ENCODE measurements at places on chromosomes 5 and 9. TPM values are rescaled to one million over a fixed set of nuclear protein-coding genes. Genes with fewer than 3 reads are reported as not detected.
A peak's percentile ranks its signal among the peaks of the same experiment; 100 is the strongest.

The SLC6A3 gene
- 0.22 TPM for total RNA-seq

The OLFML2A gene
- total RNA-seq = 0.18 TPM

The CDKN2B gene
- total RNA-seq = 2.4 TPM

DNA sequence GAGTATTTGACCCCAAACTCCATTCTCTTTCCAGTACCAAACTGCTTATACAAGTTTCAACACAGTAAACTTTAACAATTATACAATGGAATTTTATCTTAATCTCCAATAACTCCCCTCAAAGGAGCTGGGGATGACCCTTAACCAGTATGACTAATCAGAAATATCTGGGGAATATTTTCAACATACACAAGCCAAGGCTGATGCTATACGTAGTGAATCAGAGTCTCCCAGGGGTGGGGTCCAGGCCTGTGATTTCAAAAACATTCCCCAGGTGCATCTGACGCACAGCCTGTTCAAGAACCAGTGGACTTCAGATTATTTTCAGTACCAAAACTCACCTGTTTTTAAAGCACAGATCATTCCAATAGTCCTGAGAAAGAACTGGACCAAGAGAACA lies 11.8 kb upstream of the SEMA5A start:
- no peak overlapping the region for H3K4me3 ChIP-seq
- H3K4me1 ChIP-seq = no peaks in the 10 kb centered on the region
- H3K36me3 ChIP-seq = no peaks in the 10 kb centered on the region
- H3K27ac ChIP-seq = no peak overlapping the region
- DNase-seq = no peak

DNA sequence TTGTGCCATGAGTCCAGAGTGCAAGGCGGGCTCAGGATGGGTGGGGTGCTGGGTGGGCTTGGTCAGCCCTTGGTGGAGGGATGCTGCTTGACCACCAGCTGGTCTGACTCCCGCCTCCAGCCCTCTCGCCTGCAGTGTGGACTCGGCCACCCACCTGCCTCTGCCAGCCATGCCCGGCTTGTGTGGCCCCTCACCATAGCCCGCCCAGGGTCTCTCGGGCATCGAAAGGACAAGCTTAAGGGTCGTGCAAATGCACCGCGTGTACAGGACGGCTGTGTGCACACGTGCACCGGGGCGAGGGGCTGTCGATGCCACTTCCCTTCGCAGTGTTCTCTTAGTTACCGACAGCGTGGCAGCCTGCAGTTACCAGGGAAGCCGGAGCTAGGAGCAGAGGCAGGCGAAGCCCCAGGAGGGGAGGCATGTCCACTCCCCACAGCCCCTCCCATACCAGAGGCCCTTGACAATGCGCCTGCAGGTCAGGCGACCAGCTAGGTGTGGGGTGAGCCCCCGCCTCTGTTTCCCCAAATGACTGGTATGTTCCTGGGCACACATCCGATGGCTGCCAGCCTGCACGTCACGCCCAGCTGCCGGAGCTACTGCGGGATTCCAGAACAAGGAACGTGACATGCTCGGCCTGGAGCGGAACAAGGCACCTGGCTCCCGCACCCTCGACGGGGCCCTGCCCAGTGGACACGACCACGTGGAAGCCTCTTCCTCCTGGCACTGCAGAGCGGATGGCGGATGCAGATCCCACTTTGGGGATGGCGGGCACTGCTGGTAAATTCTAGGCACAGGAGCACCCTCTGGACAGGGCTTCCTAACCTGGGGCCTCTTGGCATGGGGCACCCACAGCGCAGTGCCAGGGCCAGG lies 7.8 kb downstream of the LCN9 start:
- no peaks in the 10 kb centered on the region for H3K36me3 ChIP-seq
- no peaks in the 10 kb centered on the region for H3K27me3 ChIP-seq
- no peak overlapping the region for H3K4me3 ChIP-seq

GRCh38 chr5:35924122-35924949 lies 14.1 kb downstream of the CAPSL start:
- peak overlapping the region; percentile 63 for H3K27ac ChIP-seq
- H3K36me3 ChIP-seq = no peaks in the 10 kb centered on the region

- H3K27me3 ChIP-seq = peaks cover 17% of the 10 kb centered on the region
- H3K36me3 ChIP-seq = no peaks in the 10 kb centered on the region
- H3K27ac ChIP-seq = no peak overlapping the region
- H3K4me3 ChIP-seq = no peak overlapping the region
These were observed 15.9 kb upstream of the CDC20B start for GRCh38 chr5:55188656-55189540.

Data from T-cell (primary cell).